ENCODE measurements at places on chromosomes 11 and 22.
A peak's percentile ranks its signal among the peaks of the same experiment; 100 is the strongest.

DNA sequence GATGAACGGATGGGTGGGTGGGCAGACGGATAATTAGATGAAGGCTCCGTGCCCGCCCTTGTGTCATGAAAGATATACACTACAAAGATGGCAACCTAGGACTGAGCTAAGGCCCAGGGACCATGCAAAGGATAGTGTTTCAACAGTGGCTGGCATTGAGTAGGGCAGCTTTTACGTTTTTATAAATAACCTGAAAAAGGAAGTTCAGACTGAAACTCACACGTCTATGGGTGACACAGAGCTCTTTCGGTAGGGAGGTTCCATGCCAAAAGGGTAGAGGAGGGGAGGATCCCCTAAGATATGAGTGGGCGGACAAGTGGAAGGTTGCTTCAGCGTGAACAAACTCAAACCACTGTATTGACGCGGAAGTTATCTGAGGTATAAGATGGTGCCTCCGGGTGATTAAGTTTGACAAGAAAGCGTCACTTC is 90.5 kb downstream of the UBASH3B start:
- DNase-seq = no peak

DNA sequence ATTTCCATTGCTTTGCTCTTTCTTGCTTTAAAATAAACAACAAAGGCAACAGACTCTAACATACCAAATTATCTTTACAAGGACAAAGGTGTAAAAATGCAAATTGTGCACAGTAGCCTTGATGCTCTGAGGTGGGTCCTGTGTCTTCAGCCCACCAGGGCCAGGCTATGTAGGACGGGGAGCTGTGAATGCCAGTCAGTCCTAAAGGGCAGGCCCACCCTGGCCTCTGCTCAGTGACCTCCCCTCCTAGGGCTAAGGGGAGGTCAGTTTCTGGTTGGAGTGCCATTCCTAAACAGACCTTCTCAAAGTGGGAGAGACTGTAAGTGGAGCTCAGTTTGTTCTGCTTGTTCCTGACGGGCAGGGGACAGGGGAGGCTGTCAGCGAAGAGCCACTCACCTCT is 78.0 kb upstream of the SUSD2 start:
- no peak for DNase-seq

DNA sequence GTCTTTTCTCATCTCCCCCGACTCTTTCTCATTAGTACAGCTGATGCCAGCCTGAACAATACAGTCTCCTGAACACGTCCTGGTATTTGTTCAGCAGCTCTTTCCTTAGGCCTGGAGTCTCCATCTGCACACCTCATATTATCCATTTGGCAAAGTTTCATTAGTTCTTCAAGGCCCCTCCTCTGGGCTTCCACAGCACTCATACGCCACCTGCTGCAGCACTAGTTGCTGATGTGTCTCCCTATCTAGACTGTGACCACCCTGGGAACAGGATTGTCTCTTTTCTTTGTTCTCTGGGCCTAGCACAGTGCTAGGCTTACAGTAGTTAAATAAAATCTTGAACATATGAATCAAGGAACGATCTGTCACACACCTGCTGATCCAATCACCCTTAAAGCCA is 17.2 kb downstream of the DCHS1 start:
- DNase-seq = no peak

DNA sequence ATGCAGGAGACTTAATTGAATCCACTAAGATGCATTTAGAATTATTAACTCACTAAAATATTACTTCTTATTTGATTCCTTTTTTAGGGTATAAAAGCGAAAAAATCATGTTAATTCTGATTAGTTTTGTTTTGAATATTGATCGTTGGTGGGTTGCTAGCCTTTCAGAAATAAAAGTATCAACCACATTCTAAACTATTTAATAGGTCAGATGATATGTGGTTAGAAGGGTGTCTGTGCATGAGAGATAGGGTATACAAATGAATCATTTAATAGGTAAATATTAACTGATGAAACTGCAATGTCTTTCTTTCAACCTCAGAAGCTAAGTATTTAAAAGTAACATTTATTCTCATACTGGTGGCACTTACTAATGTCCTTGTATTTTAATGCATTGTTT is 515.1 kb downstream of the CNTN5 start:
- no peak for DNase-seq

DNA sequence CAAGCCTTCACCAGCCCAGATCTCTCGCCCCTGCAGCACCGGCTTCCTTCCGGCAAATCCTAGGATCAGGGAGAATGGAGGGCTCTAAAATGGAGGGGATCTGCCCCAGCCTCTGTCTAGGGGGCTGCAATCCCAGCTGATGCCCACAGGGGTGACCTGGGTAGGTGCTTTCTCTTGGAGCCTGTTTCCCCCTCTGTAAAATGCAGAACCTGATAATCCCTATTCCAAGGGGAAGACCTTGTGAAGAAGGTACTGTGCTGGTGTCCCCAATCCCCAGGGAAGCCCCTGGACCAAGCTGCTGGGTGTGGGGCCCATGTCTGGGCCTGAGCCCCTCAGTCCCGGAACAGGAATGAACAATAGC is 2.8 kb downstream of the EMID1 start:
- DNase-seq = no peak

DNA sequence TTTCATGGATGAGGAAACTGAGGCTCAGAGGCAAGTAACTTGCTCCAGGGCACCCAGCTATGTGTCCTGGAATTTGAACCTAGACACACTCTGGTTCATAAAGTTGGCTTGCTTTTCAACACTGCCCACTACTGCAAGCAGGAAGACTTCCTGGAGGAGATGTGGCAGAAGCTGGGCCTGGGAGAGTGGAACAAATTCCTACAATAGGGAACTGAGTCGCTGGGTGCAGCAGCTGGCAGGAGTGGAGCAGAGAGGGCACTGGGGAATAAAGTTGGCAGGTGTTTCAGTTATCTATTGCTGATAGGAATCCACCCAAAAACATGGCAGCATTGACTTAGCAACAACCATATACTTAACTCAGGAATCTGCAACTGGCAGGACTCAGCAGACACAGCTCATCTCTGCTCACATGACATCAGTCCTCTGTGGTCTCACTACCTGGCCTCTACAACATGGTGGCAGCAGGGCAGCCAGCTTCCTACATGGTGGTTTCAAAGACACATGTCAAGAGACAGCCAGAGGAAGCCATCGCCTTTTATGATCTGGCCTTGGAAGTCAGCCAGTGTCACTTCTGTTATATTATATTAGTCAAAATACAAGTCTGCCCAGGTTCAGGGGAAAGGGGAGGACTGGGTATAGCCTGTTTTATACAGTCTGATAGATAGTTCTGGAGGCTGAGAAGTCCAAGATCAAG is 10.6 kb upstream of the CARD10 start:
- DNase-seq = no peak

GRCh38 chr11:62458212-62459002 is 39.6 kb downstream of the SCGB1A1 start:
- no peak for DNase-seq

DNA sequence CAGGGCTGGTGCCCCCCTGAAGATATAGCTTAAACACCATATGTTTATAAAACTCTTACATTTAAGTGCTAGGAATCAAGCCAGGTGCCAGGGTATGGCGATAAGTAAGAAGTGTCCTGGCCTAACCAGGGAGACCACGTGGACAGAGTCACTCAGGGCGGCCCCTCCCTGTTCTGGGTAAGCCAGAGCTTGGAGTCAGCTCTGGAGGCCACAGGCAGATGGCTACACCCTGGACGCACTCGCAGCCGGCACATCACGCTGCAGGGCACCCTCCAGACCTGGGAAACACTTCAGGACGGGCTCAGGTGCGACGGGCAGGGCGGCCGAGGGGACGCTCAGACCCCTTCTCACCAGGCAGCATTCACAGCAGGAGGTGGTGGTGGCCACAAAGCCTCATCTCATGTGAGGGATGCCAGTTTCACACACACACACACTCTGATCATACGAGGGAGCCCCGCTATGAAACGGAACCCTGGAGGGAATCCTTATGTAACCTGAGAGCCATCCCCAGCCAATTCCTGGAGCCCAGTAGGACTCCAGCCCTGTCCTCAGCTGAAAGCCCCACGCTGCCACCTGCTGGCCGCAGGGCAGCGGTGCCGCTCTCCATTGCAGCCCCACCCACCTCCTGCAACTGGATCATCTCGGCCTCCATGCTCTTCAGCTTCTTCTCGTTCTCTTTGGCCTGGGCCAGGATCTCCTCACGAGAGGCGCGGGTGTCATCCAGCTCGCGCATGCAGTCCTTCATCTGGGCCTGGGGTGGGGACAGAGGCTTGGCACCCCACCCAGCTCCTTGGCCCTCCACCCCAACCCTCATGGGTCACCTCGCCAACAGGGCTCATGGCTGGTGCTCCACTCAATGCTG is 33.4 kb downstream of the APOL1 start:
- DNase-seq = peak; percentile 5

DNA sequence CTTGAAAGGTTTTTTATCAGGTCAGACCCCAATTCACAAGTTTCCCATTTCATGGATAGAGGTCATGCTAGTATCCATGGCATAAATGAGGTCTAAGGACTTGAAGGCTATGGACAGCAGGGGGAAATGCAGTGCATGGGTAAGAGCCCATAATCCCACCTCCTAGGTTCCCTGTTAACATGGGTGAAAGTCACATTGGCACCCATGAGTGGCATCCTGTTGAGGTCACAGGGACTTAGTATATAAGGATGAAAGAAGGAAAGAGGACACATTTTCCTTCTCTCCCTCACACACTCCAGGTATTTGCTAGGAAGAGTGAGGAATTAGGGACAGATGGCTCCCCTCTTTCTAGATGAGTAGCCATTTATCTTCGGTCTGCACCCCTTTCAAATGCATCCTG is 9.4 kb upstream of the GLYAT start:
- no peak for DNase-seq

- no peak for DNase-seq
Observed at GRCh38 chr11:2088746-2089535, 50.2 kb downstream of the IGF2 start.

GRCh38 chr11:8641332-8641731 is 41.1 kb downstream of the TRIM66 start:
- DNase-seq = no peak

DNA sequence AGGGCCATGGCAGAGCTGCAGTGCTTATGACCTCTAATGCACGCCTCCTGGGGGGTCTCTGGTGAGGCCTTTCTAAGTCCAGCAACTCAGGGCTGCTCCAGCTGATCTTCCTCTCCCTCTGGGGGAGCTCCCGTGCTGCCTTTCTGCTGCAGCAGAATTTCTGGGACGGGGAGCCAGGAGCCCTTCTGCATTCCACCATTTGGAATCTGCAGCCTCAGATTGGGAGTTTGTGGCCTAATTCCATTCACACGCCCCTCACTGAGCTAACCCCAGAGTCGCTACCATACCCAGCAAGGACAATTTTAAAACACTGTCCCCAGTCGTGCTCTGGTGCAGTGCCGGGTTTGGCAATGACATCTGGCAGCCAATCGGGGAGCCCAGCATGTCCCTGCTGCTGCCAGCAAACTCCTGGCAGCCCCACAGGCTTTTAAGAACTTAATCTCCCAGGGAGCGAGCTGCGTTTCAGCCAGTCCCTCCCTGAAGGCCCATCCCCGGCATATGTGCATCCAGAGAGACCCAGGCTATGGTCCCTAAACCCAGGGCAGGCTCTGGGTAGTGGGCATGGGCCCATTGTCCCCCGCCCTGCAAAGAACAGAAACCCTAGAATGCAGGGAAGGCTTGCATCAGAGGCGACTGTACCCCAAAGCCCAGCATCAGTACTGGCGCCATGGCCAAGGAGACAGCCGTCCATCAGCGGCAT is 4.7 kb downstream of the SHANK2 start:
- no peak for DNase-seq

DNA sequence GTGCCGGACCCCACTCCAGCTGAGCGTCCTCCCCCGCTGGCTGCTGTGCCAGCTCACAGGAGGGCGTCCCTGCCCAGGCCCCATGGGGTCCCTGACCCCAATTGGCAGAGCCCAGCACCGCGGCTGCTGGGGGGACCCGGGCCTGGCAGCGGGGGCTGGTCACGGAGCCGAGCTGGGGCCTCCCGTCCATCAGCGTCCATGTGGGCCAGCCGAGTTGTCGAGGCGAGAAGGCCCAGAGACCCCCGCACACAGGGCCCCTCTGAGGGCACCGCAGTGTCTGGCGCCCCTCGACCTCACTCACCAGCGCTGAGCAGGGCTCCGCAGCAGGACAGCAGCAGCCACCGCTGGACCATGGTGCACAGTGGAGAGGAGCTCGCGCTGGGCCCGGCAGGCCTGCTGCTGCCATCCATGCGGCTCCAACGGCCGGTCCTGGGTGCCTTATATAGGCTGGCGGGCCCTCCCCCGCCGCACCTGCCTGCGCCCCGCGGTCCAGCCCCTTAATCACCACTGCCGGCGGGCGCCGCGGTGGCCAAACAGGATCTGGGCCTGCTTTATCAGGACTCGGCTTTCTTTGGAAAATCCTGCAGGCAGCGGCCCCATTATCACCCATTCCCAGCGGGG is at the start of gene MUC6:
MUC6 (minus strand) TSS at position 416 of the 621 bp plus-strand sequence; CDS start at position 353, 63 bp downstream.
- no peak for DNase-seq

DNA sequence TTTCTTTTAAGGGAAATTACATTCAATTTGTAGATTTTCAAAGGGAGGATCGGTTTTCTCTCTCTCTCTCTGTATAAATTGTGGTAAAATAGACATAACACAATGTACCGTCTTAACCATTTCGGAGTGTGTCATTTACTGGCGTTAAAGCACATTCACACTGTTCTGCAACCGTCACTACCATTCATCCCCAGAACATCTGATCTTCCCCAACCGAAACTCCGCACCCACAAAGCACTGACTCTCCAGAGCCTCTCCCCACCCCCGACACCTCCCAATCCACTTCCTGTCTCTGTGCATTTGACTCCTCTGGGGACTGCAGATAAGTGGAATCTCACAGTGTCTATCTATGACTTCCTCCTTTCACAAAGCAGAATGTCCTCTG is 15.9 kb upstream of the GRAMD4 start:
- DNase-seq = no peak

DNA sequence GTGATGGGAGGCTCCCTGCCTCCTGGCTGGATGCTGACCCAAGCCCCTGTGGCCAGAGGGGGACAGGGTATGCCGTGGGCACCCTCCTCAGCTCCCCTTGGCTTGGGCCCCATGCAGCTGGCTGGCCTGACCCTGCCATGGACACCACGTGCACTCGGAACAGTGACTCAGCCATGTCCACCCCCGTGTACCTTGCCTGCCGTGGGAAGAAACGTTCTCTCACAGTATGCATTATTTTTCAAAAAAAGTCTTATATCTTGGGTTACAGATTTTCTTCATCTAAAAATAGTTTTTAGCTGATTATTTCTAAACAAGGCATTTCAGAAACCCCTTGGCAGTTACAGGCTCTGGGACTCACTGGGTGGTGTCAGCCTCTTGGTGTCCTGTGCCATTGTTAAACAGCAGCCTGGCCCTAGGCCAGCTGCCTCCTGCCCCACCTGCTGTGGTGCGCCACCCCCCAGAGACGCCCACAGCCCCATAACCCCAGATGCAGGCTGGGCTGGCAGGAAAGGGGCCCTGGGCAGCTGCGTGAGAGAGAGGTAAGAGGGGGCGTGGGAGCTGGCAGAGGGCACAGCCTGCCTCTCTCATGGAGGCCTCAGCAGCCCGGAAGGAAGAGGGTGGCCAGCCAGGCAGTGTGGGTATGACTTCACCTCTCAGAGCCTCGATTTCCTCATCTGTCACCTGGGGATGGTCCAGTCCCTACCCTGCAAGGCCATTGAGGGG is 99.8 kb downstream of the MORC2 start:
- no peak for DNase-seq

GRCh38 chr11:131138731-131139130 is 222.5 kb upstream of the SNX19 start:
- DNase-seq = no peak

GRCh38 chr11:115505175-115505574 is 960 bp upstream of the CADM1 start:
- DNase-seq = no peak
